Activated CD4-positive, CD25-positive, alpha-beta regulatory T cell (primary cell): ENCODE measurements at places on chromosomes 12 and 14.

DNA sequence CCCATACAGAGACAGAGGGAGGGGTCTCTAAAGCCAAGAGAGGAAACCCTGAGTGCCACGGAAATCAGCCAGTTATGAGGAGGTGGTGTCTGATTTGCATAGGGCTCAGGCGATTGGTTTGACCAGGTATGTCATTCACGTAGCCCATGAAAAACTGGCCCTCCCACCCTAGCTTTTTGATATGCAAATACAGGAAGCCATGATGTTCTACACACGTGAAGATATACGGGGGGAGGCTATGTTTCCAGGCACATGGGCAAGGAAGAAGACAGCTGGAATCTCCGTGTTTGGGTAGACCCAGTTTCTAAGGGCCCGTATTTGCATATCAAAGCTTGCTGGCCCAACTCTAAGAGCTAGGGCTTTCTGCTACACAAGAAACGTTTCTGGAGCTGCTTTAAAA lies 717.8 kb upstream of the SEL1L start:
- no peak for DNase-seq

GRCh38 chr12:62215506-62215905 lies 44.7 kb upstream of the USP15 start:
- DNase-seq = no peak

- DNase-seq = no peak
Measured at GRCh38 chr12:109286652-109287051, 22.4 kb downstream of the FOXN4 start.

- DNase-seq = no peak
Measured at GRCh38 chr14:32370714-32371113, 41.6 kb downstream of the AKAP6 start.

GRCh38 chr12:119354172-119354571 lies 19.6 kb downstream of the CCDC60 start:
- DNase-seq = no peak
